Osteoblast (primary cell): ENCODE measurements at places on chromosomes 7 and 10. TPM values are rescaled to one million over a fixed set of nuclear protein-coding genes. Genes with fewer than 3 reads are reported as not detected.

TFR2 gene
- total RNA-seq, result under 0.01 and 0.29 TPM in 2 replicates

TBX20 gene
- not detected in 2 replicates for total RNA-seq

ITPRID1 gene
- not detected in 2 replicates for total RNA-seq

SUFU gene
- total RNA-seq, result 2.9 and 3.6 TPM in 2 replicates

NPY4R2 gene
- total RNA-seq, result not detected in 2 replicates

AGR2 gene
- total RNA-seq, result not detected in 2 replicates

TSPAN12 gene
- 0.59 and 1.8 TPM in 2 replicates for total RNA-seq

SPDYE16 gene
- total RNA-seq, result under 0.01 and 0.36 TPM in 2 replicates

ANKRD2 gene
- total RNA-seq, result 0.29 and 0.72 TPM in 2 replicates

CALY gene
- total RNA-seq, result not detected in 2 replicates

FBXL13 gene
- 2.1 and 2.2 TPM in 2 replicates for total RNA-seq

TRRAP gene
- 16.5 and 17.7 TPM in 2 replicates for total RNA-seq

KCNH2 gene
- total RNA-seq, result not detected in 2 replicates

UBN2 gene
- total RNA-seq, result 9.8 and 10.0 TPM in 2 replicates

HKDC1 gene
- total RNA-seq, result 0.29 and 2.9 TPM in 2 replicates

R3HCC1L gene
- 13.3 and 15.9 TPM in 2 replicates for total RNA-seq

UPK3B gene
- 0.88 and 1.4 TPM in 2 replicates for total RNA-seq

IFIT1B gene
- total RNA-seq, result not detected in 2 replicates
